ENCODE measurements at places on chromosomes 11 and 22.

DNA sequence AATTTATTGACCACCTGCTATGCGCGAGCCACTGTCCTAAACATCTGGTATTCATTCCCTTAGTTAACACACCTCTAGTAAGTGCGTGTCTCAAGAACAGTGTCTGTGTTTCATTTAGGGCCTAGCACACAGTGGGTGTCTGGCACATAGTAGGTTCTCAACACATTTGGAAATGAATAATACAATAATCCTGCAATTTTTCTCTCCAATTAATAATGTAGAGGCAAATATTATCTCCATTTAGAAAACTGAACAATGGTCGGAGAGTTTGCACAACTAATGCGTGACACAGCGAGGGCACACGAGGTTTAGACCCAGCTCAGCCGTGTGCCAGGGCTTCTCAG, 4.0 kb upstream of the NCF4 start:
- DNase-seq = no peak

GRCh38 chr11:18493310-18493709, 33.4 kb downstream of the TSG101 start:
- no peak for DNase-seq

GRCh38 chr11:7098235-7098832, 9.5 kb downstream of the RBMXL2 start:
- DNase-seq = no peak

DNA sequence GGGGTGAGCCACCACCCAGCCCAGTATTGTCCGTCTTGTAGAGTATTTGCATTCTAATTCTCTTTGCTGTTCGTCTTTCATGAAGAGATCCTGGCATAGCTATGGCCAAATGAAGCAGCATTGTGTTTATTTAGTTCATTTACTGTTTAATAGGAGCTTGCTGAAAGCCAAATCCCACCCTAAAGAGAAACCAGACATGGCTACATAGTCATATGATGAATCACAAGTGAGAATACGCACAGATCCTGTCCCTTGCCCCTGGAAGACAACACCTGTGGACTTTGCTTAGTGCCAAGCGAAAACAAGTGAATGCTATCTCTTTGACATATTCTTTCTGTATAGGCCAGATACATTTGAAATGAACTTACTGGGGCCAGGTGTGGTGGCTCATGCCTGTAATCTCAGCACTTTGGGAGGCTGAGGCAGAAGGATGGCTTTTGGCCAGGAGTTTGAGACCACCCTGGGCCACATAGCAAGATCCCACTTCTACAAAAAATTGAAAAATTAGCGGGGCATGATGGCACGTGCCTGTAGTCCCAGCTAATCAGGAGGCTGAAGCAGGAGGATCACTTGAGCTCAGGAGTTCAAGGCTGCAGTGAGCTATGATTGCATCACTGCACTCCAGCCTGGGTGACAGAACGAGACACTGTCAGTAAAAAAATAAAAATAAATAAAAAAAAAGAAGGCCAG, 5.1 kb upstream of the ARFGAP3 start:
- DNase-seq = no peak

DNA sequence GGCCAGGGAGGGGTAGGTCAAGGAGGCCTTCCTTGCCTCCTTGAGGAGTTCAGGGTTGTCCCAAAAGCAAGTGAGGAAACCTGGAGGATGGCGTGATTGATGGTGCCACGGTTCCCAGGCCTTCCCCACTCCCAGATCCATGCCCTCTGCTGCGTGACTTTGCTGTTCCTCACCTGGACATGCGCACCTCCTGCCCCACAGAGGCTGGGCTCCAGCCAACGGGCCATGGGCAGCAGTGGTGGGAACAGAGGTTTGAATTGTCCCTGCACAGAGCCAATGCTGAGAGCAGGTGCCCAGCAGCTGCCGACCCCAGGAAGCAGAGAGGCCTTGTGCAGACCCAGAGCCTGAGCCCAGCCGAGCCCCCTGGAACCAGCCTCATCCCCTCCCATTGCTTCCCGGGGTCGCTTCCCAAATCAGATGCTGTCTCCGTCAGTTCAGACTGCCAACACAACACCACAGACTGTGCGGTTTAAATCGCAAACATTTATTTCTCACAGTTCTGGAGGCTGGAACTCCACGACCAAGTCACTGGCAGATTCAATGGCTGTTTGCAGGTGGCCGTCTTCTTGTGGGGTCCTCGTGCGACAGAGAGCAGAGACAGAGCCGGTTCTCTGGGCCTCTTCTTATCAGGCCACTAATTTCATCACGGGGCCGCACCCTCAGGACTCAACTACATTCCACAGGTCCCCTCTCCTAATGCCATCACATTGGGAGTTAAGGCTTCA, 6.2 kb upstream of the LINC01488 start:
- DNase-seq = no peak
